ENCODE measurements at places on chromosomes 5 and 9.

- no peak for DNase-seq
Observed at GRCh38 chr9:19651681-19652080, 137.2 kb downstream of the SLC24A2 start.

DNA sequence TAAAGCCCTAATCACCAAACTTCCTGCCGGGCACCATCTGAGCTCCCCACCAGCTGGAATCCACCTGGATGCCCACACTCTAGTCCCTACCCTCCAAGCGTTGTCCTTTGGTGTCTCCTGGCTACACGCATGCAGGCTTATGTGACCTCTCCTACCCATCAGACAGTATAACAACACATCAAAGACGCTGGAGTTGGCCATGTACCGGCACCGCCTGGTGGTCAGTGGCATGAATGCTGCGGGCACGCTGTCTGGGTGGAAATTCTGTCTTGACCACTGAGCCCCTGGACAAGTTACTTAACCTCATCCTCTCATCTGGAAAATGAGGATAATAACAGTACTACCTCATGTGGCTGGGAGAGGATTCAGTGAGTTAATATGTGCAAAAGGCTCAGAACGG is 23.4 kb upstream of the CORO2A start:
- no peak for DNase-seq

DNA sequence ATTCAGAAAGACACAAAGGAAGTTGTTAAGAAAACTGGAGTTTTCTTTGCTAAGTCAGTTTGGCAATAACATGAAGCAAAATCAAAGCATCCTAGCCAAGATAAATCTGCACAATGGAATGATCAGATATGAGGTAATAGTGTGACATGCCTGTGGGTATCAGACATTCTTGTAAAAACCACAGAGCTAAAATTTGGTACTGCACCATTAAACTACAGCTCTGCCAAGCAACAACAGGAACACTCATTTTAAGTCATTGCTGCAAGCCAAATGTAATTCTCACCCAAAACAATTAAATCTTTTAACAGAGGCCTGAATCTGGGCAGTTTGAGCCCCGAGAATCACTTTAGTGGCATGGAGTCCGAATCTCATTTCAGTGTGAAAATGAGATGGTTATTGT is 96.6 kb downstream of the VCAN start:
- DNase-seq = no peak

DNA sequence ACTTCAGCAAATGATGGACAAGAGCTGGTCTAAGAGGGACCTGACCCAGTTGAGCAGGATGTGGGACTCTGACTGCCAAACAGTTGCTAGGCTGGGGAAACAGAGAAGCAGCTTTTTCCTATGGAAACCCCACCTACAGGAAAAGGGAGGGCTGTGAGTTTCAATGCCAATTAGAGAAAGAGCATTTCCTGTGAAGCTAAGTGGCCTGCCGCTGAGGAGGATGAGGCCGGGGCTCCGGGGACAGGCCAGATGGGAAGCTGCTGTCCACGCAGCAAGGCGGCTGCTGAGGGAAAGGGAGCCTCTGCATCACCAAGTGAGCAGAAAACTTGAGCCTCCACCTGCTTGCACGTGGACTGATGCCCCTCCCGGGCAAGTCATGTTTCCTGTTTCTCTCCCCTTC is at the start of gene PCDH12:
Gene PCDH12, minus strand, starts transcription at position 90 of the 400 bp plus-strand sequence. CDS start 351 bp downstream, outside the sequence.
- DNase-seq = no peak

- no peak for DNase-seq
Observed at GRCh38 chr9:129839324-129840023, 4.2 kb downstream of the USP20 start.

- no peak for DNase-seq
Observed at GRCh38 chr9:8867148-8867547, 1067.6 kb upstream of the DMAC1 start.

- no peak for DNase-seq
Observed at GRCh38 chr9:15512204-15512603, 1.4 kb upstream of the PSIP1 start.

DNA sequence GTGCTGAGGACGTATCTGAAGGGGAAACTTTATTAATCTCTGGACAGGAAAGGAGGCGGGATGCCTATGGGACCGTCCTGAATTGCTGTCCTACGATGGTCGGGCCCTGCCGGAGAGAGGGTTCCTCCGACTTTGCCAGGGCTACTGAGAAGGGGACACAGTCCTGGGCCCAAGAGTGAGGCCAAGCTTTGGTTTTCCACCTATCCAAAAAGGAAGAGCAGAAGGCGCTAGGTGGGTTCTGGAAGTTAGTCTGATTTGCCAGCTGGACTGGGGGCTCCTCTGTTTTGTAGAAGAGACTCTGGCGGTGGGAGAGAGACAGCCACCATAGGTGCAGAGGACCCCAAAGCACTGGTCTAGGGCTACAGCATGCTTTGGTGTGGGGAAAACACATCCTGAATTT is 243.8 kb upstream of the IRX4 start:
- no peak for DNase-seq

- no peak for DNase-seq
Observed at GRCh38 chr9:111904891-111905291, 8.3 kb downstream of the UGCG start.

Measured in stimulated activated CD4-positive, alpha-beta T cell treated with anti-CD3 and anti-CD28 coated beads, Interleukin-15, amount 100 ng/mL, for 1 hour (primary cell).